ENCODE measurements at places on chromosomes 5 and 9.

GRCh38 chr5:5103245-5103644 is 36.9 kb upstream of the ADAMTS16 start:
- no peak for DNase-seq

DNA sequence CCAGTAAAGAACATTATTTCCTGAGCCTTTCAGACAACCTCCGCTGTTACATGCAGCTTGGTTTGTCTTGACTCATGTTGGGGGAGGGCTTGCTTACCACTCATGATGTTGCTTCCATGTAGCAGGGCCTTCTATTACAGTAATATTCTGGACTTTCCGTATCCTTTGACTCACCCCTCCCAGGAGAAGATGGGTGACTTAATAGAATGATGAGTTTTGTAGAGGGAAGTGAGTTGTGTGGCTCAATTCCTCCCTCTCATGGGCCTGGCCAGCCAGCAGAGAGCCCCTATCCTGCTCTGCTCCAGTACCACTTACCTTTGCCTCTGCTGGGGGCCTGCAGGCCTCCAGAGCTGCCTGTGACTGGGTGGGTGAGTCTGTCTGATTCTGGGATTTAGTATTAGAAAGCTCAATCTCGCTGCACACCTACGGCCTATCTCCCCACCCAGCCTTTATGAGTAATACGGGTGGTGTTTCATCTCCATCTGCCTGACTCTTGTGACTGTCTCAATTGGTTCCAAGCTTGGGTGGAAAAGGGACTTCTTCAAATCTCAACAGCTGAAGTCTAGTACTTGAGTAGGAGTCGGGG is 52.6 kb upstream of the KLF9 start:
- peak; percentile 94 for DNase-seq

GRCh38 chr9:109887079-109887478 is 107.1 kb downstream of the PALM2AKAP2 start:
- peak; percentile 43 for DNase-seq

- DNase-seq: no peak
These were observed 318.2 kb downstream of the PARP8 start for GRCh38 chr5:50984640-50985039.

DNA sequence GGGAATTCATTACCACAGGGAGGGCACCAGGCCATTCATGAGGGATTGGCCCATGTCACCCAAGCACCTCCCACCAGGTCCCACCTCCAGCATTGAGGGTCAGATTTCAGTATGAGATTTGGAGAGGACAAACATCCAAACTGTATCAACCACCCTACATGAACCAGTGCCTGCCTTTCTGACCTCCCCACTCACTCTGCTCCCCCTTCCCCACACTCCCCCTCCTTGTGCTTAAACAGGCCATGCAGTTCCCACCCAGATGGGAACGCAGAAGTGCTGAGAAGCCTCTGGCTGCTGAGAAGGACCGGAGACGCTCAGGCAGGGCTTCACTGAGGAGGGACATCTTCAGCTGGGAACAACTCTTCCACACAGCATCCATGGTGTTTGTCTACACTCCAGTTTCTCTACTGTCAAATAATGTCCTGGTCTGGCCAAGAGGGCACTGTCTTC is 30.0 kb upstream of the ADAMTS2 start:
- DNase-seq: no peak

- DNase-seq: no peak
These were observed 86.7 kb downstream of the KCNIP1 start for GRCh38 chr5:170590566-170590965.

- peak; percentile 53 for DNase-seq
These were observed 33.9 kb upstream of the RAD23B start for GRCh38 chr9:107249131-107249533.

DNA sequence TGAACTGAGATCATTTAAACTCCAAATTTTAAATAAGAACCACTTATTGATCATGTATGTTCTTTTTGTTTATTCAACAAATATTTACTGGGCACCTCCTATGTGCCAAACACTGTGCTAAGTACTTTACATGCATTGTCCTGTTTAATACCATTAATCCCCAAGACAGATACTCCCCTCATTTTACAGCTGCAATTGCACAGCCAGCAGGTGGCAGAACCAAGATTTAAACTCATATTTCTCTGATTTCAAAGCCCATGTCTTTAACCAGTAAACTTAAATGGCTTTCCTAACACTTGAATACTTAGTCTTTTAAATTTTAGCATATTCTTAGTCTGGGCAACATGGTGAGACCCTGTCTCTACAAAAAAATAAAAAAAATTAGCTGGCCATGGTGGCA is 43.4 kb upstream of the KIAA1958 start:
- DNase-seq: peak; percentile 28

- DNase-seq: peak; percentile 50
These were observed 212.4 kb downstream of the TRIM32 start for GRCh38 chr9:116899337-116900006.

GRCh38 chr9:37925786-37926736 is 22.1 kb upstream of the SLC25A51 start:
- DNase-seq: peak; percentile 48

DNA sequence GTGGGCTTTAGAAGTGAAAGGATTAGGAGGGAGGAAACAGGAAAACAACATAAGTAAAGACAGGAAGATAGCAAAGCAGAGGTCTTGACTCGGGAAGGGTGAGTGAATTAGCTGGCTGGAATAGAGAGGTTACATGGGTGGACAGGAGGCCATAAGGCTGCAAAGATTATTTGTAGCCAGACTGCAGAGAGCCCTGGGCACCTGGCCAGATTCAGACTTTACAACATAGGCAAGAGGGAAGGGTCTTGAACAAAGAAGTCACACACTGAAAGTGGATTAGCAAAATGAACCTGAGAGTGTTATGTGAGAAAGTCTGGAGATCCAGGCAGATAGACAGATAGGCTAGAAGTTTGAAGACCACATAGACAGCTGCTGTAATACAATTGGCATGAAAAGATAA is 29.7 kb upstream of the CER1 start:
- DNase-seq: peak; percentile 8

DNA sequence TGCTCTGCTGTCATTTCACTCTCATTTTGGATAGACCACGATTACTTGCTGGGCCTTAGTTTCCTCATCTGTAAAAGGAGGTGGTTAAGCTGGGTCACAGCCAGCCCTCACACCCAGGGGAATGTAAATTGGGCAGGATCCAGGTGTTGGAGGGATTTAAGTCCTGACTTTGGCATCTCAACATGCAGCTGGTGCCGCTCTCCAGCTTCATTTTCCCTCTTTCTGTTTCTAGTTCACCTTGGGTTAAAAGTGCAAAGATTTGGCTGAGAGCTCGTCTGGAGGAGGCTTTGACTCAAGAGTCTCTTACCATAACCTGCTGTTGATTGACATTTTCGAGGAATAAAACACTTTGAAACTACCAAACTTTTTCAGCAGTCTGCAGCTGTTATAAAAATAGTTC is 144.3 kb upstream of the DHFR start:
- DNase-seq: no peak

All from iris pigment epithelial cell (primary cell).